Erythroblast (primary cell): ENCODE measurements at places on chromosomes 7 and 10.
A peak's percentile ranks its signal among the peaks of the same experiment; 100 is the strongest.

DNA sequence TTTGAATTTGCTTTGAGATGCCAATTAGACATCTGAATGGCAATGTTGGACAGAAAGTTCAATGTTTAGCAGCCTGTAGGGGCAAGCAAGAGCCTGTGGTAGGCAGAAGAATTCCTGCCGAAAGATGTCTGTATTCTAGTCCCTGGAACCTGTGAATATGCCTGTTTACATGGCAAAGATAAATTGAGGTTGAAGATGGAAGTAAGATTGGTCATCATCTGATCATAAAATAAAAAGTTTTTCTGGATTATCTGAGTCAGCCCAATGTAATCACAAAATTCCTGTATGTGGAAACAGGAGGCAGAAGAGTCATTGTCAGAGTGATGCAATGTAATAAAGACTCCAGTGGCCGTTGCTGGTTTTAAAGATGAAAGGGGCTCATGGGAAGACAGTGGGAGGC lies 430.5 kb downstream of the MDFIC start:
- DNase-seq, result no peak

- no peak for DNase-seq
Measured at GRCh38 chr10:32271617-32272016, 75.3 kb downstream of the EPC1 start.

DNA sequence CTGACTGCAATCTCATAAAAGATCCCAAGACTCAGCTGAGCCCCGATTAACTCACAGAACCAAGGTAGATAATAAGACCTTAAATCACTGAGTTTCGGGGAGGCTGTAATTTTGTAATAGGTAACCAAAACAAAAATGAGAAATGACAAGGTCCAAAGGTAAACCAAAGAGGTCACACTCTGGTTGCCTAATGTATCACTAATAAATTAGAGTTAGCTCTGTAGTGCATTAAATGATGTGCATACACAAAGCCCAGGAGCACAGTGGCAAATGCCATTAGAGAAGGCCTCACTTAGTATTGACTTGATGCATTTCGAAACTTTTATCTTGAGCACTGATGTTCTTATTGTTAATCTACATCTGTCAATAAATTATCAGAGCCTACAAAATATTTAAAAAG lies 237.7 kb upstream of the CCDC6 start:
- DNase-seq, result no peak

DNA sequence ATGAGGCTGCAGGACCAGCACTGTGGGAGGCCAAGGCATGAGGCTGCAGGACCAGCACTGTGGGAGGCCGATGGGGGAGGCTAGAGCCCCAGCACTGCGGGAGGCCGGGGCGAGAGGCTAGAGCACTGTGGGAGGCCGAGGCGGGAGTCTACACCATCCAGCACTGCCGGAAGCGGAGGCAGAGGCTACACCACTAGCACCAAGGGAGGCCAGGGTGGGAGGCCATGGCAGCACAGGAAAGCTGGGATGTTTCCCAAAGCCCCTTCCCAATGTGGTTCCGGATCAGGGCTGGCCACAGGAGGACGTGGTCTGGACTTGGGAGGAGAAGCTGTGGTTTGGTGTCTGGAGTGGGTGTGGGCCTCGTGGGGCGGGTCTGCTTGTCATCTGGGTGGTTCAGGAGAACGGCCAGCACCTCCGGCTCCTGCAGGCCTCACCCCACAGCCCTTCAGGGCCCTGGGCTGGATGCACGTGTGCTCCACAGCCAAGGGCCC lies 43.6 kb downstream of the PDGFA start:
- no peak for DNase-seq

- no peak for DNase-seq
Measured at GRCh38 chr10:95214369-95214768, 20.3 kb downstream of the ACSM6 start.

GRCh38 chr10:86182595-86182994 lies 184.0 kb downstream of the GRID1 start:
- no peak for DNase-seq

DNA sequence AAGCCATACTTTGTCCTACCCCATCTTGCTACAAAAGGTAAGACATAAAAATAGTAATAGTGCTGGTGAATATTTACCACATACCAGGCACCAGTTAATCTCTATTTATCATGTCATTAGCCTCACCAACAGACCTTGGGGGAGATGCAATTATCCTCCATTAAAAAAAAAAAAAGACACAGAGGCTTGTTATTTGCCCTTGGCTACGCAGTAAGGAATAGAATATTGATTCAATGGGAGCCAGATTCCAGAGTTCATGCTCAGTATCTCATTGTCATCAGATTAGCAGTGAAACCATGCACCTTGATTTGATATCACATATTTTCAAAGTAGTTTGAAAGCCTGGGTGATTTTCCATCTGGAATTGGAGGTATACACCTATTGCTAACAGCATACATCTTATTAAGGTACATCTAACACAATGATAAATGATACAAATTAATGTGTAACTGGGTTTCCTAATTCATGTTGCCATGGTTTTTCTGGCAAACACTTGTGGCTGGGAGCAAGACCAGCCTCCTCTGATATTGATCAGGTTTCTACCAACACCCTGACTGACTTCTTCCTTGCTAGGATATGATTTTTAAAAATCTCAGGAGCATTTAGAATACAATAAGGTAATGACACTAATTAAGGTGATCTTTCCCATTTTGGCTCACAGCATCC lies 67.1 kb upstream of the PRR15 start:
- no peak for DNase-seq

DNA sequence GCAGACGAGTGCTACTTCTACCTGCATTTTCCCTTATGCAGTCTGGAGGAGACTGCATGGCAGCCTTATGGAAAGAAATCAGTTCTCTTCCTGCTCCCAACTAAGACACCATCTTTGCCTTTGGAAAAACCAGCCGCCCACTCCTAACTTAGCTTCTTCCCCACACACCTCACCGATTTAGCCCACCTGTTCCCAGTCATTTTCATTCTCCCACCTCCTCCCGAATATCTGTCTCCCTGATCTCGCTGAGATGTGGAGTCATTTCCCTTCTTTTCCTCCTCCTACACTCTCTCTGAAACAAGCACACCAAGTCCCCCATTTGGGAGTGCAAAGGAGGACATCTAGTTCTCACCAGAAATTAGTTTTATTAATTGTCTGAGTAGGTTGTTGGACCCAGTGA lies 35.2 kb upstream of the JCAD start:
- no peak for DNase-seq

DNA sequence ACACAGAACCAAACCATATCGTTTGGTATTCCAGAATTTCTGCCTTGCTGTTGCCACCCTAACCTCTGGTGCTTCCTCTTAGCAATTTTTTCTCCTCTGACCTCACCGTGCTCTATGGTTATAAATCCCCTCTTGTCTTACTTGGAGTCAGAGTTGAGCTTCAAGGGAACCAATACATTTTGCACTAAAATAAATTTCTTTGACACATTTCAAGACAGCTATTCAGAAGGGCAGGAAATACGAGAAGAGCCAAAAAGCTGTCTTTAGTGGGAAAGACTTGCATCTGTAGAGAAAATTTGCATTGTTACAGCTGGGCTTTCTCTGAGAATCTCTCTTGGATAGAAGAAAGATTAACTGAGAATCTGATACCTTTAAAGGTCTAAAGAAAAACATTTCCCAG lies 14.5 kb upstream of the AKR1C2 start:
- no peak for DNase-seq

DNA sequence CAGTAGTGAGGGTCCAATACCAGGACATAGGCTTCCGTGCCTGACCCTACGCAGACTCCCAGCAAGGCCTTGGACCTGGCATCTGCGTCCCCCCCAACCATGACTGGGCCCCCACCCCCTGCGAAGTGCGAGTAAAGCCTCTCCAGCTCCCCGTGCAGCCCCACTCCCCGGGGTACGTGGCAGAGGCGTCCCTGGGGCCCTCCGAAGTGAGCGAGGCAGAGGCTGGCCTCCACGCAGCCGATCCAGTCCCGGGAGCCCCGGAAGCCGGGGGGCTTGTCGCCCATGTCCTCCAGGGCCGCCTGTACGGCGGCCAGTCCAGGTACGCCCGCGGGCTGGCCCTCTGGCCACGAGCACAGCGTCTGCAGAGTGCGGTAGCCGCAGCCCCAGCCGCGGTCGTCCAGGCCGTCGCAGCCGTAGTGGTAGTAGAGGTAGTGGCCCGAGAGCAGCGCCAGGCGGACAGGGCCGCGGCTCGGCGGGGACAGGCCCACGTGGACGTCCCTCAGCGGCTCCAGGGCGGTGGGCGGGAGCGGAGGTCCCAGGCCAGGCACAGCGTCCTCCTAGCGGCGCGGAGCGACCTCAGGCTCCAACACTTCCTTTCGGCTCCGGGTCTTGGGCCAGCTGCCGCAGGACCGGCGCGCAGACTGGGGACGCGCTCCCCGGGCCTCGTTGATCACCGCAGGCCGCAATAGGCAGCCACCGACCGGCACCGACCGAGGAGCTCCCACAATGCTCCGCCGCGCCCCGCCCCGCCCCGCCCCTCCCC lies at the start of gene UFSP1:
UFSP1 (minus strand) TSS at position 728 of the 763 bp plus-strand sequence; CDS start at position 284, 444 bp downstream.
- no peak for DNase-seq

DNA sequence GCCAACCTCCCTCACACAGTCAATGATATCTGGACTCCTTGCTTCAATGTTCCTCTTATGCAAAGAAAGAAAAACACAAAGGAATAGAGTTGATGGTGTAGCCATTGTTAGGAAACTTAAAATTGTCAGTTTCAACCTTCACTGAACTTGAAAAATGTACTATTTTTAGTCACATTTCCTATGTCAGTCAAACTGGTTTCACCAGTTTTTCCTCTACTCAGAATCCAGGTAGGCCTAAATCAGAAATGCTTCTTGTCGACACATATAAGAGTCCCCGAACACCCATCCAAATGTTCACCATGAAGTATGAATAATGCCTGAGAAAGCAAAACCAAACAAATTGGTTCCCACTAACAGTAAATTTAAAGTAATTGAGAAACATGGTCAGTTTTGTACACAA lies 42.4 kb upstream of the ZMYND11 start:
- DNase-seq, result no peak

- peak; percentile 2 for DNase-seq
Measured at GRCh38 chr7:48337012-48337621, 165.9 kb downstream of the ABCA13 start.

DNA sequence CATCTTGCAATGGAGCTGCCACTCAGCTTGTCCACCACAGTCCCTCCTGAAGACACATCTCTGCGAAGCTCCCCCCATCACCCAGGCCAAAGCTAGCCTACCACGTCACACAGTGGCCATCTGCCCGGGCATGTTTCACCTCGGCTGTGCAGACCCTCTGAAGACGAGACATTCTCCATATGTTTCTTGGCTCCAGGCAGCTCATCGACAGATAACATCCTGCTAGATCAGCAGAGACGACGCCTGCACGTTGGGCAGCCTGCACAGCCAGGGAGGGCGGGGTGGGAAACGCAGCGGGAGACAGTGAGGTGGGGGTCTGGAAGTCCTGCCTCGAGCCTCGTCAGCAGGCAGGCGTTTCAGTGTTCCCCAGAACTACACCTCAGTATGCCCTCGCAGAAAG lies 53.0 kb downstream of the PTPRN2 start:
- no peak for DNase-seq

DNA sequence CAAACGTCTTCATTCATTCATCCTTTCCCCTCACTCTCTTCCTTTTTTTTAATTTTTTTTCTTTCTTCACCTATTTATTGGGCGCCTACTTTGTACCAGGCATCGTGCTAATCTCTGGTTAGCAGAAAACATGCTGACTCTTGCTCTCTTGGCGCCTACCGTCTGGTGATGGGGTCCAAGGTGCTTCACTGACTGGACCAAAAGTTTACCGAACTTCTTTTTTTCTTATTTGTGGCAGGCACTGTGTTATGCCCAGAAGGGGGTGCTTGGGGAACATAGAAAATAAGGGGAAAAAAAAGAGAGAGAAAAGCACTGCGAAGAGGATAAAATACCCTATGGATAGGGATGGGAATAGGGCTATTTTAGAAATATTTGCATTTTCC lies 505 bp upstream of the FAM204A start:
- peak; percentile 32 for DNase-seq

- peak; percentile 78 for DNase-seq
Measured at GRCh38 chr10:122911889-122912484, 1.6 kb downstream of the FAM24A start.

GRCh38 chr7:155378580-155378934 lies 79.4 kb upstream of the EN2 start:
- DNase-seq, result no peak

DNA sequence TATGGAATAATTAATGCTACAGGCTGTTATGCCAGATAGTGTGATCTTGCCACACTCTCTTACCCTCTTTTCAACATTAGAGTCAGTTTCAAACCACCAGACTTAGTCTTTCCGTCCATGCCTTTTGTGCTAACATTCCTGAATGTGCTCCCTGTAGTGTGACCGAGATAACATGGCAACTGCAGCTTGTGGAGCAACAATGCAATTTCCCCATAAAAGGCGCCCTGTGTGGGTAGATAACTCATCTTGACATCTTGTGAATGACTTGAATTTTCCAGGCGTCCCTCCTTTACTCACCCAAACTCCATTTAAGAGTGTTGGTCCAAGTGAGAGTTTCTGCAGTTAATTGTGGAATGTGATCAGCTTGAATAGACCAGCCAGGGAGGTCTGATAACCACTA lies 99.6 kb downstream of the DNAH11 start:
- DNase-seq, result no peak

GRCh38 chr7:130723784-130724183 lies 10.2 kb downstream of the KLF14 start:
- DNase-seq, result no peak

GRCh38 chr10:113127901-113128283 lies 177.8 kb downstream of the TCF7L2 start:
- DNase-seq, result no peak

DNA sequence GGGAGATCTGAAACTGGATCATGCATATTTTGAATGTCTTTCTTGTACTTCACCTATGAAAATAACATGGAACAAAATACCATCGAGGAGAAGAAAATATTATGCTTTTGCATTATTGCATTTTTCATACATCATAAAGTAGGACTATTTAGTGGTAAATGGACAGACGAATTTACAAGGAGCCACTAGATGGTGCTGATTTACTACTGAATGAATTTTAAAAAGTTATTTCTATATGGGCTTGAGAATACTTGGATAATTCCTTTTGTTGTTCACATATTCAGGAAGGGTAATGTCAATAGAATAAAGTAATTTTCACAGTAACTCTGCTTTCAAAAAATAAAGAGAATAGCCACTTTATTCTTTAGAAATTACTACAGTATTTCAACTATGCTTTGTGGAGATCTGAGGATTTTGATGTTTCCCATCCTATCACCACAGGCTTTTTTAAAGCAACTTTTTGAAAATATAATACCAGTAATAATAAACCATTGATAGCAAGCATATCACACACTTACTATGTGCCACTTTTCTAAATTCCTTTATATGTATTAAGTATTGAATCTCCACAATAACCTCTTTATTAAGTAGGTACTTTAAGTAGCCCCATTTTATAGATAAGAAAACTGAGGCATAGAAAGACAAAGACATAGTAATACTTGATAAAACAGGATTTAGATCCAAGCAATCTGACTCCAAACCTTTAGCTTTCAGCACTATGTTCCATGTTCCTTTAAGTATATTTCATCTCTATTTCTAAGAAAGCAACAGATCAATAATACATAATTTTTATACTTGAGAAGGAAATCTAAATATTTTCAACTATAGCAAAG lies 38.6 kb downstream of the NEBL start:
- DNase-seq, result peak; percentile 6
